Foreskin melanocyte (primary cell): ENCODE measurements at places on chromosomes 13 and 19.

- DNase-seq: no peak
Observed at GRCh38 chr19:17326595-17326966, 8.1 kb downstream of the ANO8 start.

DNA sequence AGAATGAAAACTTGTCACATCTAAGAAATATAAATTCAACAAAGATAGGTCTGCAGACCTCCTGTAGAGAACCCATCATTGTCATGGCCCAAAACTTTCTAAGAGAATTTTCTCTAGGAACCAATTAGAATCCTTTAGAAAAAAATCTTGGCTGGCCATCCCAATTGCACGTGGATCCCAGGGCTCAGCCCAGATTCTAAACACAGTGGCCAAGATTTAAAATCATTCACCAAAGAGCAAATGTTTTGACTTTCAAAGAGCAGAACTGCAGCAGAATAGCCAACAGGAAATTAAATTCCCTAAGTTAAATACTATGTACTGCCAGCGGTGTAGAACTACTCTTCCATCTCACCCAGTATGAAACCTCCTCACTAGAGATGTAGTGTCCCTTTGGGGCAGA is 21.3 kb downstream of the IPO5 start:
- no peak for DNase-seq

- DNase-seq: no peak
Observed at GRCh38 chr19:39419003-39419402, 6.5 kb downstream of the PLEKHG2 start.

DNA sequence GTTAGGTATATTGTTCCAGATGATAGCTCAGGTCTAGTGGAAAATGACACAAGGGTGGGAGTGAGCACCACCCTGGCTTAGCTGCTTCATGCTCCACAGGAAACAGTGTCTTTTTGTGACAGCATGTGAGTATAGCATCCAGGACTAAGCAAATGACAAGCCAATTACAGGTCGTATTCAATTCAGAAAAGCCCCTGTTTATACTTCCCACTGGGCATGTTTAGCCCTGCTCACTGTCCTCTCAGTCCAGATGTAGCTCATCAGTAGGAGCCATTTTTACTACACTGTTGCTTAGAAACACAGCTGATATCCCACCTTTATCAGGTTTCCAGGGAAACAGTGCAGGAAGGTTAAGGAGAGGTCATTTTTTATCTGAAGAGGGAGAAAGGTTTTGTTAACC is 8.0 kb downstream of the ABHD13 start:
- no peak for DNase-seq

GRCh38 chr13:101283782-101284181 is 132.5 kb downstream of the NALCN start:
- DNase-seq: no peak

GRCh38 chr19:11905928-11906327 is 18.3 kb downstream of the ZNF69 start:
- DNase-seq: no peak

GRCh38 chr19:18975011-18975410 is 34.0 kb upstream of the HOMER3 start:
- DNase-seq: no peak

DNA sequence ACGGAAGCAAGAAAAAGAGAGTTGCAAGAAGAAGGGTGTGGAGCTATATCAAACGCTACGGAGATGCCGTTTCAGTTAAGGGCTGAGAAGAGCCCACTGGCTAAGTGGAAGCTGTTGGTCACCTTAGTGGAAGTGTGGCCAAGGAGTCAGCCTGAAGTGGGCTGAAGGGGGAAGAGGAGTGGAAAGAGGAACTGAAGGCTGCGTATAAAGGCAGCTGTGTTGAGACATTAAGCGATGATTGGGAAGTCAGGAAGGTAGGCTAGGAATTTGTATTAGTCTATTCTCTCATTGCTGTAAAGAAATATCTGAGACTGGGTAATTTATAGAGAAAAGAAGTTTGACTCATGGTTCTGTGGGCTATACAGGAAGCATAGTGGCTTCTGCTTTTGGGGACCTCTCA is 14.1 kb upstream of the FRY start:
- no peak for DNase-seq

- no peak for DNase-seq
Observed at GRCh38 chr19:51365211-51365964, 800 bp downstream of the ETFB start.

DNA sequence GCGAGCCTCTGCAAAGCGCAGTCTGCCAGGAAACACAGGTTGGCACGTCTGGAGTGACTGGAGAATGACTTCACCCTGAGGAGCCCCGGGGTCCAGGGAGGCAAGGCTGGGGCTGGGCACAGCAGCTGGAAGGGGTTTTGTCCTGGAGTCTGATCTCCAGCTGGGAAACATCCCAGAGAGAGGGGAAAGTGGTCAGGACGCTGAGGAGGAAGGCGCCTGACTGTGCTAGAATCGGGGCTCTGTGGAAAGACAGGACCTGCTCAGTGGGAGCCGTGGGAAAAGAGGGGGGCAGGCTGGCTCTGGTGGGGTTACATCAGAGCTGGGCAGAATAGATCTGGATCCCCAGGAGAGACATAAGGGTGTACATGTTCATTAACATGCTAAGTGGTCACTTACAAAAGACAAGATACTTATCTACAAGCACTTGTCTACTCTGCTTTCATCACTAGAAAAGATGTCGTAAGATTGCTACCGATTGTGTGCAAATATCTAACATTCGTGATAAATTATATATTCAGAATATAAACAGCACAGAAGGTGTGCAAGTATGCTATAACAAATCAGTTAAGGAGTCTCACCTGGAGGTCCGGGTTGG is 106.6 kb downstream of the COL4A1 start:
- no peak for DNase-seq

DNA sequence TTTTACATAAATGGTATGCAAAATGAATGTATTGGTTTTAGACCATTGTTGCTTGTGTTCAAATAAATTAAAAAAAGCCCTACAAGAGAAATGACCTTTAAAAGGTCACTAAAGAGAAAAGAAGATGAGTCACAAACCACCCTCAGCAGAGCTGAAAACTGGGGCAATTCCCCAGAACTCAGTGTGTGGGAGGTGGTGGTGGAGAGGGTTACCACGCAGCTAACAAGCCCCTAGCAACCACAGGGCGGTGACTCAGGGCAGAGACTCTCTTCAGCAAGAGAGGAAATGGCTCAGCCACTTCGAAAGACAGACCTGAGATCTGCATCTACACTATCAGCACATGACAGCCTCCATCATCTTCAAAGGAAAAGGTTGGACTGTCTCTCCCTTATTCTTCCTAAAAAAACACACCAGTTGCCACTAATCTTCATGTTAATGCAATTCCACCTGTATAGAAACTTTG is 29.4 kb upstream of the NDFIP2 start:
- peak; percentile 83 for DNase-seq

DNA sequence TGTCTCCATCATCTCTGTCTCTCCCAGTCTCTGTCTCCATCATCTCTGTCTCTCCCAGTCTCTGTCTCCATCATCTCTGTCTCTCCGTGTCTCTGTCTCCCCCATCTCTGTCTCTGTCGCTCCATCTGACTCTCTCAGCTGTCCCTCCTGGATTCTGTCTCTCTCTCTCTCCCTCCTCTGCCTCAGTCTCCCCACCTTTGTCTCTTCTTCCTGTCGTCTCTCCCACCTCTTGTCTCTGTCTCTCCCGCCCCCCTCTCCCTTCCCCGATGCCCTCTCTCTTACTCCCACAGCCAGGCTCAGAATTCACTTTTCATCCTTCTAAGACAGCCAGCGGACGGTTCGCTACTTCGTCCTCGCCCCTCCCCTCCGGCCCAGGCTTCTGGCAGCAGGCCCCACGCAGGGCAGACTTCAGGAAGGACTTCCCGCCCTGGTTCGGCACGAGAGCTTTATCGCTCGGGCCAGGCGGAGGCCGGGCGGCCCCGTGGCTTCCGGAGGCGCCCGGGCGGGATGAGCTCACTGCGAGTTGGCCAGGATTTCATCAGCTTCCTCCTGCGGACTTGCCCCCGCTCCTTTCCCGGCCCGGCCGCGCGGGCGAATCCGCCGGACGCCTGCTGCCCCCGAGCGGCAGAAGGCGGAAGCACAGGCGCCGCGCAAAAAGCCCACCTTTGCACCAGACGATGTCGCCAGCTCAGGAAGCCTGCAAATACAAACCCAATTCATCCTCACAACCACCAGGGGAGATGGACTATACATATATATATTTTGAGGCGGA is 12.4 kb upstream of the CCDC9 start:
- peak; percentile 91 for DNase-seq

- no peak for DNase-seq
Observed at GRCh38 chr19:35055715-35056179, 14.2 kb downstream of the HPN start.

DNA sequence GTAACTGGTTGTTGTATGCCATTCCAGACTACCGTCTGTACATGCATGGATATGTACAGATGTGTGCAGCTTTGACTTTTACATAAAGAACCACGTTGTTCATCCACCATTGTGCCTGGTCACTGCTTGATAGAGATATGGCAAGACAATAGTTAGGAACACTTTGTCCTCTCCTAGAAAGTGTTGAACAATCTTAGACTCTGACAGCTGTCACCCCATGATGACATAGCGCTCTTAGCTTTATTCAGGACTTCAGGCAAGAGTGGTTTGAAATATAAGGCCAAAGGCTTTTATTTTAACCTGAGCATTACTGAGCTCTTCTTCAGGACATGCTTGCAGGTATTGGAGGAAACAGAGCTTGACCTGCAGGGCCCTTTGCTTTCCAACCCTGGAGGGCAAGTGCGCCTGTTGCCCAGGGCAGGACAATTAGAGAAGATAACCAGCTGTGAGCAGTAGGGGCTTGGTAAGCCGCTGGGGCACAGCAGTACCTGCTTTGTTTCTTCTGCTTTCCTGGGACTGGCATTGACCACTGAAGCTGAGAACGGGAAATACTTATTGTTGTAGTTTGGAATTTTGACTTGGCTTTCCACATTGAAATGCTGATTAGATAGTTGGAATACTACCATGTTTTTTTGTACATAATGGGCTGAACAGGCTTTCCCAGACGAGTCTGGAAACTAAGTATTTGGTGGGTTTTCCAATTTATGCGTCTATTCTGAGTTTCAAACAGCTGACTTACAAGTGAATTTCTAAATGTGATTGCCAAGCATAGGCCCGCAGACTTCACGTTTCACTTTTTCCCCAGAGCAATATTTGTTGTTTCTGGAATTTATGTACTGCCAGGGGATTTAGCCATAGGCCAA is 51.1 kb downstream of the GARRE1 start:
- DNase-seq: no peak

DNA sequence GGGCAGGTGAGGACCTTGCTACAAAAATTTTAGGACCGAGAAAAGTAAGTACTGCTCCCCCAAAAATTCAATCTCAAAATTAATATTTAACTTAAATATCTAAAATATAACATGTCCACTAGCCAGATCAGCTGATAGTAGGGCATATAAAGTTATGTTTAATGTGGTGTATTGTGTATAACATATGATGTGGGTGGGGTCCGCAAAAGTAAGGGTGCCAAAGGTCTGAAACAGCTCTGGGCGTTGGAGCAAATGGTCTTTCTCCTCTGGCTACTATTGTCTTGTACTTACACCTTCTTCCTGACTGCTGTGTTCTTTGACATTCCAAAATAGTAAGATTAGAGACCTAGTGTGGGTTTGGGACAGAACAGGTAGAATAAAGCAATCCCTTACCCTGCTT is 41.2 kb downstream of the HTR2A start:
- DNase-seq: no peak

- DNase-seq: no peak
Observed at GRCh38 chr13:112746044-112746443, 56.2 kb downstream of the ATP11A start.

DNA sequence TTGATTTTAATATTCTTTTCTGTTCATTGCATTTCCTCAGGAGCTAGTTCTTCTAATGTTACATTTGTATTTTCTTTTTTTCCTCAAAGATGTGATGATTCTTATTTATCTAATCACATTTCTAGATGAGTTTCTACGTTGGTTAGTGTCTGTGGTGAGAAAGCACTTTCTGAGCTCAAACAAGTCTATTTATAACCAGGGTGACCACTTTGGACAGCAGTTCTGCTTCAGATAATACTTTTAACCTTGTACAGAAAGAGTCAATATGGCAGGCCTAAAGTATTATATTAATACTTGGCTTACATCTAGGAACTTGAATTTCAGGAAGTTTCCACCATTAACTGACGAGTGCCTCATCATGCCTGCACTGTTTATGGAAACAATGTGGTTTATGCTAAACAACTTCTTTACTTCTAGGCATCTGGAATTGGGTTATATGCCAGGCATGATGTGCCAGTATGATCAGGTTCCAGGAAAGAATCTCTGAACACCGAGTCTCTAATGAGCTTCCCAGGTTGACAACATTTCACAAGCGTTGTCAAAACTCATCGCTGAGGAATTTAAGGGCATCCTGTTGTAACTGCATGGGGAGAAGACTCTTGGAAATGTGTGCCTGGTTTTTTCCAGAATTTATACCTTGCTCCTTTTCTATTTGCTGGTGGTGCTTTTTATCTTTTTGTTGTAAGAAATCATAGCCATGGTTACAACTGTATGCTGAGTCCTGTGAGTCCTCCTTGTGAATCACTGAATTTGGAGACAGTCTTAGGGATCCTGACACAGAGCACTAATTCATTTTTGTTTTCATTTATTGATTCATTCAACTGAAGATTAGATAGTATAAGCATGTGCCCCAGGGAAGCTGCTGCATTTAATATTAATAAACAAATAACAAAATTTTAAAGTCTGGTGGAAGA is 344.4 kb upstream of the PCDH9 start:
- no peak for DNase-seq

DNA sequence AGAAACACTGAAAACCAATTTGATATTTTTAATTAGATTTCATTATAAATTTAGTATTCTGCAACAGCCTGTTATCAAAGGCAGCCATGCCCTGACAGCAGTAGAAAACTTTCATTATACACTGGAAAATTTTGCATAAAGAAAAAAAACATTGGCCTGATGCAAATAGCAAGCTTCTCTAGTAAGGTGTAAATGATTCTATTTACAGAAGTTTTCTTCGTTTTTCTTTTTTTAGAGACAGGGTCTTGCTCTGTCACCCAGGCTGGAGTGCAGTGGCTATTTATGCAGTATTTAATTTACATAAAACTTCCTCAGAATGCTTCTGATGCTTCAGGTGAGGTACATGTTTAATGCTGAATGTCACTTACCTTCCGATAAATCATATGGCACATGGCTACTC is 67.0 kb downstream of the ABCC4 start:
- DNase-seq: no peak

DNA sequence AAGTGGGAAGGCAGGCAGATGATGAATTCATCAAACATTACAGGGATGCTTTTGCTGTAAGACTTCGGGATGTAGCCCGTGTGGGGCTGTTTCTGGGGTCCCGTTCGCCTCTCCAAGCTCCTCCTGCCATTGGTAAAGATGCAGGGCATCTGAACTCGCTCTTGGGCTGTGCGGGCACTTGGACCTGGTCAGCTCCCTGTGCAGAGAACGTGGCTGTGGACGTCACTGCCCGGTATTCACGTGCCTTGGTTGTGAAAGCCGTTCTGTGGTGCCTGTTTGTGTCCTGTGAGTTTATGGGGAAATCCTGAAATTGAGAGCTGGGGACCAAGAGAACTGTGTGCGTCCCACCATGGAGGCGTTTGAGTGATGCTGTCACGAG is 5.4 kb downstream of the TFDP1 start:
- no peak for DNase-seq
